ENCODE measurements at places on chromosomes 5 and 9. TPM values are rescaled to one million over a fixed set of nuclear protein-coding genes. Genes with fewer than 3 reads are reported as not detected.

GRCh38 chr5:11040345-11040744 is 279.3 kb upstream of the DAP start:
- no peak for DNase-seq

DNA sequence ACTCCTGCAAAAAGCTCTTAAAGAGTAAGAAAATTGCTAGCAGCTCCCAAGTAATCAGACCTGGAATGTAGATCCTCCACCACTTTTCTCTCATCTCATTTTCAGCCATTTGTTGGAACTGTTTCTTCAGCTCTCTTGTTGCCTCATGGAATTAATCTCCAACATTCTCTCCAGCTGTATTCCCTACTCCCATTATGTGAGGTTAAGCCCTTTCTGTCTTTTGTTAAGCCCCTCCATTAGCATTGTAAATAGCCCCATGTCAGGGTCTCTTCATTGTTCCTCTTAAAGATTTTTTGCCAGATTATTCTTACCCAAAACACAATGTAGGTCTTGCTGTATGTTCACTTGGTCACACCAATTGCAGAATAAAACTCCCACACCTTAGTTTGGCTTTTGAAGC is 119.8 kb downstream of the PLPPR1 start:
- DNase-seq, result no peak

DNA sequence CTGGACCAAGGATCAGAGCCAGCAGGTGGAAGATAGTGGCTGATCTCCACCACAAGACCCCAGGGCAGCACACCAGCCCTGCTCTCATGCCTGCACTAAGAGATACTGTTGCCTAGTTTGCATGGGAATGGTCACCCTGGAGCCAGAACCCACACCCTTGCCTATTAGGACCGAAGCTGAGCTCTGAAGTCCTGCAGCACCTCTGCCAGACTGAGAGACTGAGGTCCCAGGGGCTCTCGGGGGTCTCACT is 11.3 kb downstream of the ACSL6 start:
- DNase-seq, result no peak

- DNase-seq, result no peak
These were observed 7.8 kb downstream of the DNAJB5 start for GRCh38 chr9:34997379-34997781.

DNA sequence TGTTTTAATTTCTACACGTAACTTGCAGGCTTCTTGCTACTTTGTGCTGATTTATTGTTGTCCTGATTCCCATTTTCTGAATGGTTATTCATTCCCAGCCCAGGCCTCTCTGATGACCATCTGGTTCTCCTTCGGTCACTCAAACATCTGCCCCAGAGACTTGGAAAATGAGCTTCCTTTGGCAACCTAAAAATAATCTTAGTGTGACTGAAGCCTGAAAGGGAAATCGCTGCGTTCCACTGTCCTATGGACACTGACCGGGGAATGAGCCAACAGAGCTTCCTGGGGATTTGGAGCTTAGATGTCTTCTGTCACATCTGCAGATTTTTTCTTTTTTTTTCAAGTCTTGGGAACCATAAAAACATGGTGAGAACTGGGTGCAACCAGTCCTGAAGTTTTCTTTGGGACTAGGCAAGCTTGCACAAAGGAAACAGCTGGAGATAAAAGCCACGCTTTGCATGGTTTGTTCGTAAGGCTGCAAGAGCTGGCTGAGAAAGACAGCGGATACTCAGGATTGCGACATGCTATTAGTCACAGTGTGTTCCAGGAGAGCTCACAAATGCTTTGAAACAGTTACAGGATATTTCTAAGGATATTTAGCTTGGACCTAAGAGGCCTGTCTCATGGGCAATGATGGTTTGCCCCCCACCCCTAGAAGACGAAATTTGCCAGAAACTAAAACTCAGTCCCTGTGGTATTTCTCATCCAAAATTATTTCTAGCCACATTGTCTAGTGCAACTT is 146.2 kb downstream of the GOLPH3 start:
- DNase-seq, result peak; percentile 87

- no peak for DNase-seq
These were observed 1.5 kb downstream of the NDFIP1 start for GRCh38 chr5:142110046-142110531.

DNA sequence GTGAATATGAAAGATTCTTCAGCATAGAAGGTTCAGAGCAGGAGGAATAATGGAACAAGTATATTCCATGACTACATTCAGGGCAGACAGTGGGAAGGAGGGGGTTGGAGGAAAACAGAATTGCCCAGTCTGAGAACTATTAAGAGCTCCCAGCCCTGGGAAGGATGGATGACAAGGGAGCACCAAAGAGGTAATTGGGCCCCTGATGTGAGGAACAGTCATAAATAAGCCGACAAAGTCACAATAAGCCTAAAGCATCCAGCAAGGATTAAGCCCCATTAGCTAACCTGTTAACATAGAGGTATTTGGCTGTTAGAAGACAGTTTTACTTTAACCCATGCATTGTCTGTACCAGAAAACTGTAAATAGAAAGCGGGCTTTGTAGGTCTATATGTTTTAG is 348.7 kb upstream of the SEMA6A start:
- DNase-seq, result no peak

DNA sequence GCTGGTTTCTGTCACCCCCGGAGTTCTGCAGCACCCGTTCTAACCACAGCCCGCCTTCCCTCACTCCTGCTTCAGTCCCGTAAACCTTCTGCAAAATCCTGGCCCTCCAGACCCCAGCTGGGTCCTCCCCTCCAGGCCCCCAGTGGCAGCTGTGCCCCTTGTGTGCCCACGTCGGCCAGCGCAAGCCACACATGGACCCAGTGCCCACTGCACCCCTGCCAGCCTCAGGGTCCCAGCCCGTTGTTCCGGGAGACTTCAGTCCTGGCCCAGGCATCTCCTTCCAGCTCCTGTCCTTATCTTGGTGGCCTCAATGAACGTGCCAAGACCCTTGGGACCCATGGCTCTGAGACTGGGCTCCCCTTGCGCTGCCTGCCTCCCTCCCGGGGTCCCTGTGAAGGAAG is 43.2 kb downstream of the EXD3 start:
- no peak for DNase-seq

DNA sequence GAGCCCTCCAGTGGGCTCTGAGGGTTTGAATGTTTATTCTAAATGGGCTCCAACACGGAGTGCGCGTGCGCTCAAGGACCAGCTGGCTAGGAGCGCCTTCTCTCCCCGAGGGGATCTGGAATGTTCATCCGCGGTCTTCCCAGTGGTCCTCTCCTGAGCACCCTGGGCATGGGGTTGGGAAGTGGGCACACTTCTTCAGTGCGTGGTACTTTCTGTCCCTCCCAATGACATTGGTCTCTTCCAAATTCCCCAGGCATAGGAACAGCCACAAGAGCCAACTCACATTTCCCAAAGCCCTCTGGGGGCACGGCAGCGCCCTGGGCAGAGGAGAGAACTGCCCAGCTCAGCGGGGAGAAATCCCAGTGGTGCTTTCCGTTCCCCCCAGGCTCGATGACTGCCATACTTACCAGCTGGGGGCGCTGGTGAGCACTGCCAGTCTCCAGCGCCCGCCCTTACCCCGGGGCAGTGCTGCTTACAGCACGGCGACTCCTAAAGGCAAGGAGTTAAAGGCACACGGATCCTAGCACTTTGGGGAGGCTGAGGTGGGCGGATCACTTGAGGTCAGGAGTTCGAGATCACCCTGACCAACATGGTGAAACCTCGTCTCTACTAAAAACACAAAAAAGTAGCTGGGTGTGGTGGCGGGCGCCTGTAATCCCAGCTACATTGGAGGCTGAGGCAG is 29.9 kb upstream of the OBP2B start:
- DNase-seq, result peak; percentile 82

DNA sequence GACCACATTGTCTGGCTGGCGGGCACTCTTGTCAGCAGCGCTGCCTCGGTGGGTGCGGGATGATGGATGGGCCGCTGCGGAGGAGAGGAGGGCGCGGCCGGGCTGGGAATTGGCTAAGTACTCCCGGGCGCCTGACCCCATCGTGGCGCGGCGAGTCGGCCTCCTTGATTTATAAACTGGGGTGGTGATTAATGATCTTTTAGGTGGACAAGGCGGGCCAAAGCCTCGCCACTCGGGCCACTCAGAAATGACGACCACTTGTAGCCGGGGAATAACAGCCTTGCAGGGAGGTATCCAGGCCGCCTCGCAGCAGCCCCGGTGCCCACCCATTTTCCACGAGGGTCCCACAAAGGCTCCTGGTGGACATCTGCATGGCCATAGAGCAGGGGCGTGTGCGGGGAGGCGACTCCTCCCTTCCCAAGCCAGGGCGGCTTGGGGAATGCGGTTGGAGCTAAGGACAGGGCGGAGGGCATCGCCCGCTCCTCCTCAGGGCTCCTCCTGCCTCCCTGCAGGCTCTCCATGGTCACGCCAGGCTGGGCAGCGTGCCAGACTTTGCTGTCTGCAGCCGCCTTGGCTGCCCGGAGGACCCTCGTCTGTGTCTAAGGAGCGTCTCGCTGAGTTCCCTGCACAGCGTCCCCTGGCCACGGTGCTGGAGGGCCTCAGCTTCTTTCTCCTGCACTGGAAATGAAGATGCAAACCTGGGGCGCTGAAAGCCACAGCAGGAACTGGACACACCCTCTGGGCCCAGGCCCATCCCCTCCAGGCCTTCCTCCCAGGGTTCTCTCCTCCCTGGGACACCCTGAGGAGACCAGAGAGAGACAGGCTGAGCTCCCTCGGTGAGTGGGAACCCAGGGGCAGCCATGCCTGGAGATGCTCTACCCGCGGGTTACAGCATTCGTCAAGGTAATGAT is 287.4 kb upstream of the IRX4 start:
- peak; percentile 47 for DNase-seq

GRCh38 chr9:75712700-75713099 is 177.8 kb upstream of the PCSK5 start:
- no peak for DNase-seq

GRCh38 chr5:56656846-56657726 is 158.3 kb upstream of the MAP3K1 start:
- peak; percentile 59 for DNase-seq

IL13 gene
- not detected for total RNA-seq

FYB1 gene
- total RNA-seq, result not detected

BRINP1 gene
- not detected for total RNA-seq

C1QTNF2 gene
- total RNA-seq, result 3.0 TPM

FOXD4 gene
- total RNA-seq, result not detected

PKD2L2 gene
- total RNA-seq, result not detected

BTNL8 gene
- total RNA-seq, result not detected

ALDH1A1 gene
- not detected for total RNA-seq

CTNND2 gene
- total RNA-seq, result 4.9 TPM

GGTA1 gene
- not detected for total RNA-seq

WDR38 gene
- total RNA-seq, result not detected

ABO gene
- not detected for total RNA-seq

Measured in Daoy (cell line).